ENCODE measurements at places on chromosomes 2 and 18. TPM values are rescaled to one million over a fixed set of nuclear protein-coding genes. Genes with fewer than 3 reads are reported as not detected.

GRCh38 chr2:24328010-24328409, 32.3 kb downstream of the ITSN2 start:
- no peak for DNase-seq

DNA sequence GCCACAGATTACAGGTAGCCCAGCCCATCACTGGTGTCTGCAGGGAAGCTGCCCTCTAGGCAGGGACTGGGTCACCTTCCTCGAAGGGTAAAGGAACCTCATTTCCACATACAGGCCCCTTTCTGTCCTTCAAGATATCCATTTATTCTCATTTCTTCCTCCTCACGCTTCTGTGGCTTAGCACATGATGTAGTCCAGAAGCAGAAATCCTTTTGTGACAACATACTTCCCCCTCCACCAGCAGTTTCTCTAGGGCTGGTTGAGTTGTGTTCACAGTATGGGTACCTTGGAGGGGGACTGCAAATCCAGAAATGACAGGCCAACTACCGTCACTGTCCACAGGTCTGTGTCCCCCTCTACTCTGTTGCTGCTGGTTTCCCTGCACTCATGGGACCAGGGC, 364.9 kb downstream of the ANAPC1 start:
- no peak for DNase-seq

- peak; percentile 34 for DNase-seq
Observed at GRCh38 chr2:1136067-1136466, 185.4 kb downstream of the SNTG2 start.

DNA sequence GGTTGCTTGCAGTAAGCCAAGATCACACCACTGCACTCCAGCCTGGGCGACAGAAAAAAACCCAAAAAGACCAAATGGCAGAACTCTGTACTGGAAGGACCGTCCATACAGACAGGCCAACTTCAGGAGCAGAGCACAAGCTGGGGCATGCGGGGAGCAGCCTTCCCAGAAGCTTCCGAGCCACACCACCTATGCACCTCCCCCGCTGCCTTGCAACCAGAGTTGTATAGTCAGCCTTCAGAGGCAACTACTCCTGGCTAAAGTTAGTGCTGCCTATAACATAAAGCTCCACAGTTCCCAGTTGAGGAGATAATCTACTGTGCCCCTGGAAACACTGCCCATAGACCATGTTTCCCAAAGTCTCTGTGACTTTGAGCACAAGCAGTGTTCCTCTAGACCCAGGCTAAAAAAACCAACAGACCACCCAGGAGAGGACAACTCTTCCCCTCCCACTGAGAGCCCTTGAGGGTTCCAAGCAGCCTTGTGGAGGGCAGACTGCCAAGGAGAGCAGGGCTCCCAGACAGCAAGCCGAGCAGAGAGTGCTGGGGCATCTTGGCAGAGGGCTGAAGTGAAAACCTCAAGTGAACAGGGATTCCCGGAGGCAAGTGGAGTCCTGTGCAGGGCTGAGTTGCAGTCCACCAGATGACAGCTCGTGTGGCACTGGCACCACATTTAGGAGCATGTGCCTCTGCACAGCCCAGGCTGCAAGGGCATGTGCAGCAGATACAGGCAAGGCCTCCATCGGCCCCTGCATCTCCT, 6.8 kb downstream of the SFT2D3 start:
- DNase-seq: peak; percentile 62

GRCh38 chr2:234628953-234629352, 132.1 kb upstream of the ARL4C start:
- DNase-seq: peak; percentile 25

Gene MAB21L4
- total RNA-seq: not detected

- peak; percentile 58 for DNase-seq
Observed at GRCh38 chr2:65746931-65747675, 314.7 kb upstream of the SPRED2 start.

GRCh38 chr2:101902169-101902568, 89.6 kb upstream of the IL1R2 start:
- no peak for DNase-seq

- no peak for DNase-seq
Observed at GRCh38 chr18:74213429-74213828, 65.1 kb downstream of the TIMM21 start.

Gene ZSWIM2
- not detected for total RNA-seq

DNA sequence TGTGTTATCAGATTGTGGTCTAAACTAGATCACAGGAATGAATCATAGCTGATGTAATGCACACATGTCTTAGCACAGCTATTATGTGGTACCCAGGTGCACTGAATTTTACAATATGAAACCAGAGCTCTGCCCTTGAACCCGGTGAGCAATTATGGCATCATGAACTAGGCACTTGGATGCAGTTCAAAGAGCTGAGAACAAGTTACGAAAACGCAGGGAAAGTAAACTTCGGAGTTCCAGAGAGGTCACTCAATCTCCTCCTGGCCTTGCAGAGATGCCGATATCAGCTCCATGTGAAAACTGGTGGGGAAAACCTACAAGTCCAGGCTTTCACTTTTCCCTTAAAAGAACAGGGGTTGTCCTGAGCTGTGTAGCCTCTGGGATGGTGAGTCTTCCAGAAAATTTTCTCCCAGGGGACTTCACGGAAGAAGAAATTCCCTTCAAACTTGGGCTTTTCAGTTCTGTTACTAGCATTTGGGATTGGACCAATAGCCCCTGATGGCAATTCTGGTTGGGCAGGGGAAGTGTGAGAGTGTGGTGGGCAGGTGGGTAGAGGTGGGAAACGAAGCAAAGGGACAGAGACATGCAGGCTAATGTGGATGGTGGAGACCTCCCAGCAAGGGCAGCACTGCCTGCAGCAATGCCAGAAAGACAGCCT, 71.1 kb upstream of the SH3BP4 start:
- DNase-seq: peak; percentile 53

- DNase-seq: no peak
Observed at GRCh38 chr2:173132531-173132930, 56.9 kb downstream of the MAP3K20 start.

Gene LINC00305
- not detected for total RNA-seq

Gene WDR7
- 23.2 TPM for total RNA-seq

Gene CREG2
- total RNA-seq: 0.36 TPM

GRCh38 chr2:123245156-123245555, 779.9 kb upstream of the CNTNAP5 start:
- peak; percentile 1 for DNase-seq

Gene SMAD2
- total RNA-seq: 43.9 TPM

DNA sequence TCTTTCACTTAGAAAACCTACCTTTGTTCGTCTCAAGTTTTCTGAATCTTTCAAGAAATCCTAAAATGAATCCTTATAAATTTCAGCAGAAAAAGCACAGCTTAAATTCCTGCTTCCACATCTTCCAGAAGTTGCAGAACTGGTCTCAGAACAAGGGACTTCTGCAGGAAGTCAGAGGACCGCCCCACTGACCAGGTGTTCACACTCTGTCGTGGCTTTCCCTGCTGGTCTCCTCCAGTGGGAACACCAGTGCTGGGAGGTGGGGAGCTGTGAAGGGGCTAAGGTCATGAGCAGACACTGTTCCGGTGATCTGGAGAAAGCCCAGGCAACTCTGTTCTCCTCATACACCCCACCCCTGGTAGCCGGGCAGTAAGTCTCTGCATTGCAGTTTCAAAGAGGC, 3.5 kb downstream of the FAM110C start:
- DNase-seq: no peak

Gene CD226
- total RNA-seq: 0.36 TPM

- DNase-seq: no peak
Observed at GRCh38 chr2:33213244-33213643, 263.2 kb upstream of the RASGRP3 start.

- DNase-seq: no peak
Observed at GRCh38 chr2:140344838-140345237, 1564.6 kb upstream of the NXPH2 start.

DNA sequence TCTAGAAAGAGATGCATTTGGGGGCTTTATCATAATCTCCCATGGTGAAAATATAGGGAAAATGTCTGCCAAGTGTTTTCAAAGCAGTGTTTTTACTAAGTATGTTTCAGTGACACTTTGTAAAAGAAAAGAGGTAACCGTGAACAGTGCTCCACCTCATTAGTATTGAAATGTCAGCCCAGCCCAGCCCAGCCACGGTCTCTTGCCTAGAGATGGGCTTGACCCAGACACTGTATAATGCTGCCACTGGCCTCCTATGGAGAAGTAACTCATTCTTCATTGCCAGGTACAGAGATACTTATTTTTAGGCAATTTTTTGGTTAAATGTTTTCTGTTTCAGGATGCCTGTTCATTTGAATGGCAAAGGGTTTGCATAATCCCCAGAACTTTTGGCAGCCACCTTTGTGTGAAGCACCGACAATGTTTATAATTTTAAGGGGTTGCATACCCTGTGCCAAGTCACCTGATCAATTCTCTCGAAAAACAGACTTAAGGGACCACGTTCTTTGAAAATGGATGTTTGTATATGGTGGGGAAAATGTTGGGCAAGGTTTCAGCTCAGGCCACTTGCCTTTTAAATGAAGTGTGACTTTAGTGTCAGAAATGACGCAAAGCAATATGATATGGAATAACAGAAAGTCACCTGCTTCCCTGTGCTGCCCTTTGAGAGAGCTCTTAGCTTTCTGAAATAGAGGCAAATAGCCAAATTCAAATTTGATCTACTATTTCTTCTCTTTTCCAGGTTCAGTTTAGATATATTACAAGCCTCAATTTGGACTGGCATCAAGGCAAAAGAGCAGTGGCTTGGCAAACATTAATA, 314.5 kb upstream of the RGPD4 start:
- no peak for DNase-seq

Gene EFEMP1
- 1,564 TPM for total RNA-seq

GRCh38 chr2:23545396-23545795, 160.4 kb downstream of the KLHL29 start:
- DNase-seq: peak; percentile 73

Gene ALPI
- not detected for total RNA-seq

Gene SNED1
- 127 TPM for total RNA-seq

GRCh38 chr2:75798569-75798968, 87.9 kb upstream of the GCFC2 start:
- DNase-seq: no peak

DNA sequence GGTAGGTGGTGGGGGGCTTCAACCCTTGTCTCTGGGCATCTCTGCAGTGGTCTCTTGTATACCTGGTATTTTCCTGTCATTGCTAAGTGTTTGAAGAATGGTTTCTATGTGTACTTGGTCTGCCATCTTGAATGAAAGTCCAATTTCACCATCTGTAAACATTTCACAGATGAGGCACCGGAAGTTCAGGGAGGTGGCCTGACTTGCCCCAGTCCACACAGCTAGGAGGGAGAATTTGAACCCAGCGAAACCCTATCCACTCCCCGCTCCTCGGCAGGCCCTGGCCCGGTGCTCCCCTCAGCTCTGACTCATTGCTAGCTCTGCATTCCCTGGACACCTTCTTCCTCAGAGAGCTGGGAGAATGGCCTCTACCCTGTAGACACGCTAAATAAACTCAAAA, 30.5 kb downstream of the ZAP70 start:
- no peak for DNase-seq

Gene CTAGE1
- not detected for total RNA-seq

DNA sequence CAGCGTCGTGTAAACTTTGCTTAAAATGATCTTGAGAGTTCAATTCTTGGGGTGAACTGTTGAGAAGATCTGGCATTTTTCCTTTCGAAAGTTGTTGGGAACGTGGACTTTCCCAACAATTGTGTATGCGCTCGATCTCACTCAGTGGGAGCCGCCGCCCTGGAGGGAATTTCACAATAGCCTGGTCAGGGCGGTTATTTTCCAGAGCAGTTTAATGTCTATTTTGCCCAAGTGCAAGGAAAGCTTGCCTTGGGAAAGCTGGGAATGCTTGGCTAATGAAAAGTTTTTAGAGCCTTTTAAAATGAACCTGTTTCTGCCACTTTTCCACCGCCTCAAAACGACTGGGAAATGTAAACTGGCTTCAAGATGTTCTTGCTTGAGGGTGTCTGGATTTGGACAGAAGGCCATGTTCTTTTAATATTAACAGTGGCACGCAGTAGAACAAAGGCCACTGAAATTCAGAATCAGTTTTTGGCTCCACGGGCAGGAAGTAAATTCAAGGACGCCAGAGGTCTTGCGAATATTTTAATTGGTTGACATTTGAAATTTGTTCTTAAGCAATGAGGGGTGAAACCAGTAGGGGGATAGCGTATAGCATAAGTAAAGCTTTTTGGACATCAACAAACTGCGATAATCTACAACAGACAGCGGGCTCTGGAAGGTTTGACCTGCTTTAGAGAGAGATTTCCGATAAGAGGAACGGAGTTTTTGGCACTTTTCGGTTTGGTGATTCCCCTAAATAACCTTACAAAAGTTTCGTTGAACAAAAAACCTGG, 1.2 kb downstream of the CFLAR start:
- DNase-seq: peak; percentile 89

Gene C1GALT1C1L
- 1.2 TPM for total RNA-seq
